Activated T-helper 1 cell treated with anti-CD3 and anti-CD28 coated beads, Interleukin-2, amount 50 U/mL, for 16 hours (primary cell): ENCODE measurements at places on chromosomes 4 and X.
A peak's percentile ranks its signal among the peaks of the same experiment; 100 is the strongest.

- peak; percentile 69 for DNase-seq
These were observed 37.2 kb downstream of the PCGF3 start for GRCh38 chr4:742742-743311.

GRCh38 chr4:152591396-152591795 is 55.5 kb upstream of the FBXW7 start:
- no peak for DNase-seq

- no peak for DNase-seq
These were observed 3.8 kb upstream of the AMMECR1 start for GRCh38 chrX:110321670-110322069.

GRCh38 chr4:1578251-1578773 is 105.8 kb downstream of the FAM53A start:
- no peak for DNase-seq

GRCh38 chrX:41108007-41108406 is 22.8 kb downstream of the USP9X start:
- no peak for DNase-seq

DNA sequence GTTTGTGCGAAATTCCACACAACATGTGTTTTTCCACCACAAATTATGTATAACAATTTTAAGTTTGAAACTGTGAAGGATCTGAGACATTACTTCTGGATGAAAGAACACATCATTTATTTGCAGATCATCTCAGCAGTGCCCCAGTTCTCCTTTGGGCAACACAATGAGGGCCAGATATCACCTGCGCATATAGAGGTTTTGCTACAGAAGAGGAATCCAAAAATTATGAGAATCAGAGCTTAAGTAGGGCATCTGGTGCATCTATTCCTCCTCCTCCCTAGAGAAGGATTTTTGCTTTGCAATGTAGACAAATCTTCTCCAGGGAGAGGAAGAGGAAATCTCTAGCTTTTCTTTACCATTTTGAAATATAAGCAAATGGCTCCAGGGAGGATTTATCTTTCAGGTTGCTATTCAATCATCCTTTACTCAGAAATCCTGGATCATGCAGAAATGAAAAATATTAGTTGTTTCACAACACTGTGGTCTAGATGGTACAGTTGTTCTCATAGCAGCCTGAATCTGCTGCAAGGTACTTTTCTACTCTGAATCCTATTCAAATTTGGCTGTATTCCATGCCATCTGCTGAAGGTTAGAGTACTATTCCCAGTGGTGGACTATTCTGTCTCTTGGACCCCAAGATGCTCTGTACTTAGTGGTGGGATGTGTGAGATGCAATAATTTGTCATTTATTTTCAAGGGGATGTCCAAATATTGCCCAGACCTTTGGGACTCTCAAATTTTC is 132.1 kb downstream of the SNCA start:
- no peak for DNase-seq
